Omental fat pad (tissue), 4 donors: ENCODE measurements at places on chromosomes 1 and 21. TPM values are rescaled to one million over a fixed set of nuclear protein-coding genes. Genes with fewer than 3 reads are reported as not detected.

The UBE2U gene
- total RNA-seq: not detected

The FAM131C gene
- not detected for total RNA-seq

The JUN gene
- total RNA-seq: 396 TPM

DNA sequence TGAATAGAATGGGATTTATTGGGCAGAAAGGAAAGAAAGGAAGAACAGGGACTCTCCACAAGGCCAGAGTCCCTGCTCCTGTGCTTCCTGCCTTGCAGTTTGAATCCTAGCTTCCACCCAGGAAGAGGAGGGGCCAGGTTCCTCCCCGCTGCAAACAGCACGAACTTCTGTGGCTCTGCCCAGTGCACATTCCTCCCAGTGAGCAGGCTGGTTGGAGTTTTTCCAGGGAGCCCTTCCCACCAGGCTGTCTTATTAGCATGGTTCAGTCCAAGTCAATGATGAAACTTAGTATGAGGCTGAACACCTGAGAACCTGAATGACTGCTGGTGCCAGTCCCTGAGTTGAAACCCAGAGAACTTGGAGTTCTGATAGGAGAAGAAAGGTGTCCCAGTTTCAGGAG, 247.2 kb downstream of the DUSP10 start:
- DNase-seq: no peak

DNA sequence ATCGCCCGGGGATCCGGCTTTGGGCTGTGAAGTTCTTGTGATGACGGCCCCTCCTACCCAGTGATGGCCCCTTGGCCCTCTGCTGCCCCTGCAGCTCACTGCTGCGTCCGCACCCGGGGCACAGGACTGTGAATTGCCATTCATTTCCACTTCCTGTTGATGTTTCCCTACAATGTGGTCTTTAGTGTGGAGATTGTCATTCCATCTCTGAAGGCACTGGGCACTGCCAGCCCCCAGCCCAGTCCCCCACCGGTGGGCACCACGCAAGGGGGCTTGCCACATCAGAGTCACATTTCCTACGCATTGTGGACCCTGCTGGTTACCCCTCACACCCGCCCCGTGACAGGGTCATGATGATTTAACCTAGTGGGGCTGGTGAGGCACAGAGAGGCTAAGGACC, 2.5 kb upstream of the MX2 start:
- DNase-seq: no peak

DNA sequence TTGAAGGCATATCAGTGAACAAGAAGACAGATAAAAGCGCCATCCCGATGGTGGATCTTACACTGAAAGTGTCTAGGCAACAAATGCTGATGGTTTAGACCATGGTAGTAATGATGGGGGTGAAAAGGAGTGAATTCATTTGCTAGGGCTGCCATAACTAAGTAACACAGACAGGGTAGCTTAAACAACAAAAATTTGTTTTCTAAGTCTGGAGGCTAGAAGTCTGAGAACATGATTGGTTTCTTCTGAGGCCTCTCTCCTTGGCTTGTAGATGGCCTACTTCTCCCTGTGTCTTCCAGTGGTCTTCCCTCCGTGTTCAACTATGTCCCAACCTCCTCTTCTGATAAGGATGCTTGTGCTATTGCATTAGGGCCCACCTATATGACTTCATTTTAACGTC, 13.4 kb upstream of the RAB3B start:
- DNase-seq: no peak

GRCh38 chr1:187685333-187685732, 856.6 kb downstream of the PLA2G4A start:
- no peak for DNase-seq

DNA sequence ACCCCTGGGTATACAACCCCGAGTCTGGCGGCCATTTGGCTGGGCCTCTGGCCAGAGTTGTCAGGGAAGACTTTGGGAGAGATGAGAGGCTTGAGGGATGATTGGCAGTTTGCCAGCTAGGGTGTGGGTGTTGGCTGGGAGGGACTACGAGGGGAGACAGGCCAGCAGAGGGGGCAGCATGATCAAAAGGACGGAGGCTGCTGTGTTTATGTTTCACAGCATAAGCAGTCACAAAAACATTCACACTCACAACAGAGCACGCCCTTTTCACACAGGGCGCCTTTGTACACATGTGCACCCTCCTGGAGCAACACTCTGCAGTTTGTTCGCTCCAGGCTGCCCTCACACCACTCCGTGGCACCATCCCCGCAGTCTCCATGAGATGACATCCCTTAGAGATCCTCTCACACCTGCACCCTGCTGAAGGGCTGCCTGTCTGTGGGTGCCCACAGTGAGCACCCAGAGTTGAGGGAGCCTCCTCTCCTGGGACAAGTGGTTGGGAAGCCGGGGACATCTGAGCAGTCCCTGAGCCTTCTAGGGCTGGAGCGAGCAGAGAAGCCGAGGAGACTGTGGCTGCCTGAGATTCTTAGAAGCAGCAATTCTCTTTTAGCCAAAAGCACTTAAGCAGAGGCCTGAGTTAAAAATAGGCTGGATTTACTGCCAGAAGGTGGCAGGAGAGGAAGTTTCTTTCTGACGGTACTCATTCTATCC, 15.4 kb downstream of the EFNA3 start:
- DNase-seq: no peak

DNA sequence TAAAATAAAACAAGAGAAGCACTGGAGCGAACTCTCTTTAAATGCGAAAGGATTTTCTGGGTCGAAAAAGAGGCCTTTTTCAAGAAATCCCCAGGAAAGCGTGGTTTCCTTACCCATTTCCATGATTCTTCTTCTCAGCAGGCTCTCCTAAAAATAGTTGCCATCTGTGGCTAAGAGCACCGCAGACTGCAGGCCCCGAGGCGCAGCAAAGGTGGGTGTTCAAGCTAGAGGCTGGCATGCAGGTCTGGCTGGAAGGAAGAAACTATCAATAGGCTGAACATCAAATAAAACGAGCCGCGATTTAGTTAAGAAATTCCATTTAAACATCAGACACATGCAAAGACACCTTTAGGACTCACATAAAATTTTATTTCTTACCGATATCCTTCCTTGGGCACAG, 135.1 kb downstream of the ADAMTS1 start:
- no peak for DNase-seq

GRCh38 chr1:45530632-45531135, 9.0 kb upstream of the PRDX1 start:
- DNase-seq: no peak
